H4 (cell line): ENCODE measurements at places on chromosomes 2 and 18.

GRCh38 chr2:104539649-104540048 lies 314.3 kb upstream of the POU3F3 start:
- DNase-seq = no peak

GRCh38 chr2:238290091-238290509 lies 1.7 kb upstream of the PER2 start:
- DNase-seq = no peak

GRCh38 chr2:217887841-217888701 lies 114.7 kb downstream of the TNS1 start:
- no peak for DNase-seq

GRCh38 chr2:218370410-218371063 lies 11.5 kb upstream of the SLC11A1 start:
- DNase-seq = no peak

GRCh38 chr2:207865210-207865609 lies 95.5 kb upstream of the FZD5 start:
- DNase-seq = no peak

- DNase-seq = no peak
Observed at GRCh38 chr2:74849228-74849892, 15.4 kb downstream of the HK2 start.
